Effector memory CD8-positive, alpha-beta T cell (primary cell): ENCODE measurements at places on chromosomes 6 and 20.

DNA sequence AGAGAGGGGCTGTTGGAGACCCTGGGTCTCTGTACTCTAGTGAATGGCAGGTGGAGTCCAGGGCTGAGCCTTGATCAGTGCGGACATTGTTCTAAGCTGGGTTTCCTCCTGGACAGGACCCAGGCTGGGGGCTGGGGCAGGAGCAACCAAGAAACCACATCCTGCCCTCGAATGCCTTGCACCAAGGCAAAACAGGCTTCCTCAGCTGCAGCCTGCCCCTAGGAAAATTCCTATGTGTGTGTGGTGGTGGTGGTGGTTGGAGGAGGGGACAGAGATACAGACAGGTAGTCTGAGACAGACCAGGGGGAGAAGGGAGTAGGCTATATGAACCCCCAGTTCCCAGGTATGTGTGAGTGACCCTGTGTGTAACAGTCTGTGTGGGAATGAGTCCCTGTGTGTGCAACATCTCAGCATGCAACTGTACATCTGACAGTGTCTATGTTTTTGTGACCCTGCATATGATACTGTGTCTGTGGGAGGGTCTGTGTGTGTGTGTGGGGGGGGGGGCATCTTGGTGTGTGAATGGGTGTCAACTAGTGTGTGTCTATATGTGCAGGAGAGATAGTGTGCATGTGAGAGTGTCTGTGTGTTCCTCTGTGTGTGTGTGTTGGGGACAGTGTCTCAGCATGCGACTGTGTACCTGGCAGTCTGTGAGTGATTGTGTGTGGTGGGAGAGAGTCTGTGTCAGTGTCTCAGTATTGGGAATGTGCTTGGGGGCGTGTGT lies 3.0 kb downstream of the GLP1R start:
- H3K4me1 ChIP-seq = peaks cover 13% of the 10 kb centered on the region
- peak overlapping the region; percentile 5 for H3K27ac ChIP-seq
- H3K36me3 ChIP-seq = no peaks in the 10 kb centered on the region
- peaks cover 86% of the 10 kb centered on the region for H3K27me3 ChIP-seq
- H3K4me3 ChIP-seq = no peak overlapping the region

DNA sequence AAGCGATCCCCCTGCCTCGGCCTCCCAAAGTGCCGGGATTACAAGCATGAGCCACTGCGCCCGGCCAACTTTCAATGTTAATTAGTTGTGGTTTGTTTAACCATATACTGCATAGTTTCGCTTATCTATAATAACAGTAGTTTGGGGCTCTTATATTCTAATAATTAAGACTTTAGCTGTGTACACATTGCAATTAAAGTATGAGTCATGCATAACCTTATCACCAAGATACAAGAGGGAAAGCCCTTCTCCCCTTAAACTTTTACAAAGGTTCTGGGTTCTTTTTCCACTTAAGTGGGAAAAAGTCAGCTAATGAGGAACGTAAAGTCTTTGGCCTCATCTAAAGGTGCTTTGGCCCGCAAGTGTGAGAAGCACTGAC lies 3.2 kb upstream of the MCCD1 start:
- peaks cover 5% of the 10 kb centered on the region for H3K4me1 ChIP-seq
- no peak for DNase-seq
- H3K27ac ChIP-seq = peak overlapping the region; percentile 30
- no peak overlapping the region for H3K4me3 ChIP-seq

GRCh38 chr6:16434885-16435284 lies 196.5 kb downstream of the GMPR start:
- peaks cover 38% of the 10 kb centered on the region for H3K36me3 ChIP-seq
- peak overlapping the region; percentile 99 for H3K27ac ChIP-seq
- H3K4me1 ChIP-seq = peaks cover 72% of the 10 kb centered on the region
- no peak for DNase-seq

- peaks cover 52% of the 10 kb centered on the region for H3K4me1 ChIP-seq
- H3K4me3 ChIP-seq = peak overlapping the region; percentile 97
These were observed 6.5 kb downstream of the PPP1R18 start for GRCh38 chr6:30679765-30680535.

DNA sequence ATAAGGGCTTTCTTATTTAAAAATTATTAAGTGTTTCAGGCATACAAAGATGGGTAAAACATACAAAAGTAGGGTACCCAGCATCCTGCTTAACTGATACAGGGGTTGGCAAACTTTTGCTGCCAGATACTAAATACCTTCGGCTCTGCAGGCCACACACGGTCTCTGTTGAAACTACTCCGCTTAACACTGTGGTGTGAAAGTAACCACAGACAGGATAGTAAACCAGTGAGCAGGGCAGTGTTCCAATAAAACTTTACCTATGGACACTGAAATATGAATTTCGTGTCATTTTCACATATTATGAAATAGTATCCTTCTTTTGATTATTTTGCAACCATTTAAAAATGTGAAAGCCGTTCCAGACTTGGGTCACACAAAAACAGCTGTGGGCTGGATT lies 92.4 kb downstream of the EYA2 start:
- no peak overlapping the region for H3K27ac ChIP-seq
- H3K4me1 ChIP-seq = no peaks in the 10 kb centered on the region
- no peak for DNase-seq
- H3K36me3 ChIP-seq = peaks cover 2% of the 10 kb centered on the region
- peaks cover 52% of the 10 kb centered on the region for H3K27me3 ChIP-seq

- no peak for DNase-seq
- H3K4me1 ChIP-seq = no peaks in the 10 kb centered on the region
- H3K4me3 ChIP-seq = no peak overlapping the region
- H3K27ac ChIP-seq = no peak overlapping the region
These were observed 243.1 kb upstream of the ECI2 start for GRCh38 chr6:4378319-4378996.

- peaks cover 6% of the 10 kb centered on the region for H3K36me3 ChIP-seq
- peaks cover 21% of the 10 kb centered on the region for H3K27me3 ChIP-seq
- H3K4me3 ChIP-seq = no peak overlapping the region
These were observed 88.1 kb upstream of the BACH2 start for GRCh38 chr6:90384720-90385119.

DNA sequence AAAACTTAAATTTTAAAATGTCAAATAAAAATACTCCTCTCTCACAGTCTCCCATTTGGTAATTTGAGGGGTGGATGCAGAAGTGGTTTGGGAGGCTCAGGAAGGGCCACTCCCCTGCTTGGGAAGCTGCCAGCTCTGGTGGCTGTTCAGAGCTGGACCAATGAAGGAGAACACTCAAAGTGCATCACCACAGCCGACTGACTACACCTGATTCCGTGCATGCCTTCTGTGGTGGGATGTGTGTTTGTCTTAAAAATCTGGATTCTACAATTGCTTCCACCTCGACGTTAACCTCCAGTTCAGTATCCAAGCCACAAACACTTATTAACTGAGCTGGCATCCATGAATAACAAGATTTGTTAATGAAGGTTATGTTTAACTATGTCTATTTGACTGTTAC lies 137.3 kb downstream of the FOXC1 start:
- H3K27me3 ChIP-seq = no peaks in the 10 kb centered on the region
- no peaks in the 10 kb centered on the region for H3K36me3 ChIP-seq
- H3K27ac ChIP-seq = no peak overlapping the region
- H3K4me3 ChIP-seq = no peak overlapping the region
- no peak for DNase-seq

DNA sequence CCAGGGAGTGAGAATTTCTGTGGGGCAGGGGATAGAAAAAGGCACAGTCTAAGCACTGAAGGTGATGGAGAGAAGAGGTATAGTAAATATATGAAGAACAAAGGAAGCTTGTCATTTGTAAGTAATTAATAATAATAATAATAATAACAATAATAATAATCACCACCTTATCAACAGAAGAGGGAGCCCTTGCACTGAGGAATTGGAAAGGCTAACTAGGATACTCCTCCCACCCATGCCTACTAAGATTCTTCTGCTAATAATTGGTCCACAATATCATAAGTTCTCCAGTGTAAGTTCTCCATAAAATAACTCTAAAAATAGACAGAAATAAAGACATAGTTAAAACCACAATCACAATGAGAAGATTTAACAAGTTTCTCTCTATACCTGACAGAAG lies 912 bp upstream of the OR12D3 start:
- H3K27me3 ChIP-seq = peaks cover 46% of the 10 kb centered on the region
- DNase-seq = no peak
- H3K4me1 ChIP-seq = no peaks in the 10 kb centered on the region
- H3K27ac ChIP-seq = no peak overlapping the region
